NCI-H187 (cell line): ENCODE measurements at places on chromosomes 5 and 9.

DNA sequence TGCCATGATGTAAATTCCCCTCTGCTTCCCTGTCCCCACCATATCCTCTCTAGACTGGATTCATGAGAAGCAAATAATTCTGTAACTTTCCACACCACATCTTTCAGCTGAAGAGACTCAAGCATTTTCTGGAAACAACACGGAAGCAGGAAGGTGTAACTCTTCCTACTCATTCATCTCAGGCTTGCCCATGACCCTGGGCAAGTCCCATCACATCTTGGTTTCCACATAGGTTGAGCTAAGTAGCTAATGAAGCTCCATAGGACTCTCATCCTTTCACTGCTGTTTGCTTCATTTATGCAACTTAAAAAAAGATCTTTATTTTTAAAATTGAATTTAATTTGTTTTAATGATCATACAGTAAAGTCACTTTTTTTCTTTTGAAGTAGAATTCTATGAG, 32.7 kb upstream of the STARD4 start:
- no peak for DNase-seq

DNA sequence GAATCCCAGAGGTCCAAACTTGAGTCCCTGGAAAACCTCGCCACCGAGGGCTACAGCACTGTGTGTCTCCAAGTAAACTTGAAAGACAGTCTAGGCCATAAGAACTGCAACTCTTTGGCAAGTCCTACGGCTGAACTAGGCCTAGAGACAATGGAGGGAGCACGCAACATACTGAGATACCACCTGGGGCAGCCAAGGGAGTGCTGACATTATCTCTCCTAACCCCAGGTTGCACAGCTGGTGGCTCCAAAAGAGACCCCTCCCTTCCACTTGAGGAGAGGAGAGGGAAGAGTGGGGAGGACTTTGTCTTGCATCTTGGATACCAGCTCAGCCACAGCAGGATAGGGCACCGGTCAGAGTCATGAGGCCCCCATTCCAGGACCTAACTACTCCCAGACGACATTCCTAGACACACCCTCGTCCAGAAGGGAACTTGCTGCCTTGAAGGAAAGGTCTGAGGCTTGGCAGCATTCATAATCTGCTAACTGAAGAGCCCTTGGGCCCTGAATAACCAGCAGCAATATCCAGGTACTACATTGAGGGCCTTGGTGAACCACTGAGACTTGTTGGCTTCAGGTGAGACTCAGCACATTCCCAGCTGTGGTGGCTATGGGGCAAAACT, 42.7 kb downstream of the AP3B1 start:
- DNase-seq, result no peak

- no peak for DNase-seq
Measured at GRCh38 chr9:130433168-130433946, 11.4 kb upstream of the ASS1 start.

DNA sequence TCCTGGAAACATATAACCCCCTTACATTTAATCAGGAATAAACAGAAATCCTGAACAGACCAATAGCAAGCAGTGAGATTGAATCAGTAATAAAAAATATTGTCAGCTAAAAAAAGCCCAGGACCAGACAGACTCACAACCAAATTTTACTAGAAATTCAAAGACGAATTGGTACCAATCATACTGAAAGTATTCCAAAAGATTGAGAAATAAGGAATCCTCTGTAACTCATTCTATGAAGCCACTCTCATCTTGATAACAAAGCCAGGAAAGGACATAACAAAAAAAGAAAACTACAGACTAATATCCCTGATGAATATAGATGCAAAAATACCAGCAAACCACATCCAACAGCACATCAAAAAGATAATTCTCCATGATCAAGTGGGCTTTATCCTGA, 714.0 kb downstream of the SEMA5A start:
- DNase-seq, result no peak

DNA sequence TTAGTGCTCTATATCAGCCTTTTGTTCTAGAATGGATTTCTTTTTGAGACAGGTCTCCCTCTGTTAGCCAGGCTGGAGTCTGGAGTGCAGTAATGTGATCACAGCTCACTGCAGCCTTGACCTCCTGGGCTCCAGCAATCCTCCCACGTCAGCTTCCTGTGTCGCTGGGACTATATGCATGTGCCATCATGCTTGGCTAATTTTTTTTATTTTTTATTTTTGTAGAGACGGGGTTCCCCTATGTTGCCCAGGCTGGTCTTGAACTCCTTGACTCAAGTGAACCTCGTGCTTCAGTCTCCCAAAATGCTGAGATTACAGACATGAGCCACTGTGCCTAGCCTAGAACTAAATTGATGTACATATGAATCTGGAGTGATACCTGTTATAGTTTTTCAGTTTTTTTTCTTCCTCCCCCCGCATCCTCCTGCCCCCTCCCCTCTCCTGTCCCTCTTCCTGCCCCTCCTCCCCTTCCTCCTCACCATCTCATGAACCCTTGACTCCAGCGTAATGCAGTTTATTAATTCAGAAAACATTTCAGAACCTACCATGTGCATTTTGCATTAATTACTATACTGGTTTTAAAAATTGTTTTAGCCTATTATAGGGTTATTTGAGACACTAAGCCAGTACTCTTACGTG, 37.4 kb upstream of the TNFAIP8 start:
- no peak for DNase-seq
